ENCODE measurements at places on chromosomes 12 and 14. TPM values are rescaled to one million over a fixed set of nuclear protein-coding genes. Genes with fewer than 3 reads are reported as not detected.

Gene MYH6
- total RNA-seq, result not detected

Gene CLEC6A
- total RNA-seq, result not detected

Gene ATXN3
- 31.2 TPM for total RNA-seq

GRCh38 chr14:29274890-29275596 is 508.5 kb downstream of the FOXG1 start:
- no peaks in the 10 kb centered on the region for H3K4me1 ChIP-seq
- no peaks in the 10 kb centered on the region for H3K36me3 ChIP-seq
- H3K4me3 ChIP-seq, result no peak overlapping the region

DNA sequence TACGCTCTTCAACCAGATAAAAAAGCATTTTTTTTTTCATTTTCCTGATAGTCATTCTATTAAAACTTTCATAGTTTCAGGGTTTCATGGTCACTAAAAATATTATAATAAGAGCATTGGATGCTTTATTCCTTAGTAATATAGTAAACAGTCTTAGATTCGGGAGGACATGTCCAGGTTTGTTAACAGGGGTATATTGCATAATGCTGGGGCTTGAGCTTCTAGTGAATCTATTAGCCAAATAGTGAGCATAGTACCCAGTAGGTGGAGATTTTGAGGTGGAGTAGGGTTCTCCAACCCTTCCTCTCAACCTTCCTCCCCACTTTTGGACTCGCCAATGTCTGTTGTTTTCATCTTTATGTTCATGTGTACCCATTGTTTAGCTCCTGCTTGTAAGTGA is 277.4 kb upstream of the RGS6 start:
- DNase-seq, result no peak
- peaks cover 15% of the 10 kb centered on the region for H3K36me3 ChIP-seq
- no peak overlapping the region for H3K4me3 ChIP-seq
- H3K27ac ChIP-seq, result no peak overlapping the region
- no peaks in the 10 kb centered on the region for H3K27me3 ChIP-seq

Data from T-helper 17 cell (primary cell).